NCI-H1694 (cell line): ENCODE measurements at places on chromosomes 3 and 15.

DNA sequence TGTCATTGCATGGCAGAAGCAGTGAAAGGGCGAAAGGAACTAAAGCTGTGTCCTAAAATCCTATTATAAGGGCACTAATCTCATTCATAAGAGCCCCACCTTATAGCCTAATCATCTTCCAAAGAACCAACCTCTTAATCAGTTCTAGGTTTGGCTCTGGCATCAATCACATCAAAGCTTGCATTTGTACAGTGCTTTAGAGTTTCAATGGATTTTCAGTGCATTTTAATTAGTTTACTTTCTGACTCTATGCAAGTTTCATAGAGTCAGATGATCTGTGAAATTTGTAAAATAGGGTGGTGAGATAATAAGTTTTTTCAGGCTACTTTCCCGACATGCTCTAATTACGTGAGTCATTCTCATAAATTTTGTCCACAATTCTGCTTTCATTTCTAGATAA lies 341.1 kb downstream of the DIPK2A start:
- DNase-seq, result no peak

DNA sequence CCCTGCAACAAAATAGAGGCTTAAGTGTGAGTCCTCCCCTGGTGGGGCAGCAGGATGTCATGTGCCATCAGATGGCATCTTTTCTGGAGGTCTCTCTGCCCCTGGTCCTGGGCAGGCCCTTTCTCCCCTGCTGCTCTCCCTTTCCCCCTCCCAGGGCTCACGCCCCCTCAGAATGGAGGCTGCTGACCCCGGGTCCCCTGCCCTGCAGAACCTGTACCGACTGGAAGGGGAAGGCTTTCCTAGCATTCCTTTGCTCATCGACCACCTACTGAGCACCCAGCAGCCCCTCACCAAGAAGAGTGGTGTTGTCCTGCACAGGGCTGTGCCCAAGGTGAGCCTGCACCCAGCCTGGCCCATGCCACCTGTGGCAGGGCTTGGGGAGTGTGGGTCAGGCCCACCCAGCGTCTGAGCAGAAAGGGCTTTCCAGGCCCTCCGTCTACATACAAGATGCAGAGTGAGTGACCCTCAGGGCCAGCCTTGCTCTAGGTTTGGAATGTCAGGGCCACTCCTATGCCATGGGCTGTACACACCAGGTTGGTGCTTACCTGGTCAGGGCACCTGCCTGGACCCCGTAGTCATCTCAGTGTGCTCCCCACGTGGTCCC lies 7.1 kb downstream of the FES start:
- DNase-seq, result no peak

- no peak for DNase-seq
Measured at GRCh38 chr15:82129149-82129692, 83.4 kb upstream of the MEX3B start.

DNA sequence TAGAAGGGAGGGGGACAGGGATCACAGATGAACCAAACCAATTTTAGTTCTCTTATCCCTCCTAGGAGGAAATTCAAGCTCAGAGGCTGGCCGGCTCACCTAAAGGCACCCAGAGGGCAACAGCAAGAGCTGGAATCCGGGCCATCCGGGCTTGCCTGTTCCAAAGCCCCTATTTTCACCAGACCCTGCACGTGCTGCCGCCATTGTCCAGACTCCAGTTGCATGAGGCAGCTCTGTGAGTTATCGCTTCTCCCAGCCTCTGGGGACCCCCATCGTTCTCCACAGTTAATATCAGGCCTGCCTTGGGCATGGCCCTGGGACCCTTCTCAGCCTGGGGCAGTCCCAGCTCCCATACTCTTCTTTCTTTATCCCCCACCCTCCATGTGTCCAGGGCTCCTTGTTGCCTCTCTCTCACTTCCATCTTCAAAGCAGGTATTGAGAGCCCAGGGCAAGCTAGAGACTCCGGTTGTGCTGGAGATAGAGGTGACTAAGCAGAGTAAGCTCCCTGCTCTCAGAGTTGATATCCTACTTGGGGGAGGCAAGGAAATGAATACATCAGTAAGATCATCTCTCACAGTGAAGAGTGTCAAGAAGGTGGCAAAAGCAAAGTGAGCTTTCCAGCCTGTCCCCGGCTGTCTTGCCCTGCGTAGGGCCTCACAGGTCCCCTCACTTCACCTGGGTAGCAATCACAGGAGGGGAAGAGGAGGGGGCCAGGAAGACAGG lies 322.8 kb downstream of the UACA start:
- no peak for DNase-seq

DNA sequence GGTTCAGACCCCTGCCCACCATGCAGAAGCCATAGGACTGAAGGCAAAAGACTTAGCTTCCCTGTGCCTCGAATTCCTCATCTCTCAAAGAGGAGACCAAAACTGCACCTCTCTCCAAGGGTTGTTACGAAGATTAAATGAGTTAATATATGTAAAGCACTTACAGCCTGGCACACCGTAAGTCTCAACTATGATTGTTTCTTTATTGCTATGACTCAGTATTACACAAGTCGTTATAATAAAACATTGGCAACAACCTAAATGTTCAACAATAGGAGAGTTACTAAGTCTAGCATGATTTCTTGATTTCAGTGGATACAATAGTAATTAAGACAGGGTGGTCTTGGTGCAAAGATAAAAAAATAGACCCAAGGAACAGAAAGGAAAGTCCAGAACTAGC lies 19.6 kb upstream of the FGD5 start:
- DNase-seq, result no peak

DNA sequence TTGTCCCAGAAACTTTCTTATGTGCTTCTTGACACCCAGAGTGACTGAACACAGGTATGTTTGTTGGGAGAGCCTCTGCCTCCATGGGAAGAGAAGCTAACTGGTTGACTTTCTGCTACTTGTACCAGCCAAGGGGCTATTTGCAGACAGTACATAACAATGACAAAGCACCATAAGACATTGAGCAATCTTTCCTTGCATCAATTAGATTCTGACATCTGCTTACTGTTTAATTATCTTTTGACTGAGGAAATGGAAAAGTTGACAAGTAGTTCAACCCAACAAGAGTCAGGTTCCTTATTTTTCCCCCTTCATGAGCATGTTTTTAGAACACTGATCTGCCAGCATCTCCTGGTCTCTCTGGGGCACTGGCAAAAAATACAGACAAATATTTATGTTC lies 157.7 kb downstream of the RPLP1 start:
- DNase-seq, result no peak
